Pancreas (tissue), 10 donors: ENCODE measurements at places on chromosomes 1 and 21. TPM values are rescaled to one million over a fixed set of nuclear protein-coding genes. Genes with fewer than 3 reads are reported as not detected.
A peak's percentile ranks its signal among the peaks of the same experiment; 100 is the strongest.

Gene KIRREL1
- 4.5 TPM for total RNA-seq

DNA sequence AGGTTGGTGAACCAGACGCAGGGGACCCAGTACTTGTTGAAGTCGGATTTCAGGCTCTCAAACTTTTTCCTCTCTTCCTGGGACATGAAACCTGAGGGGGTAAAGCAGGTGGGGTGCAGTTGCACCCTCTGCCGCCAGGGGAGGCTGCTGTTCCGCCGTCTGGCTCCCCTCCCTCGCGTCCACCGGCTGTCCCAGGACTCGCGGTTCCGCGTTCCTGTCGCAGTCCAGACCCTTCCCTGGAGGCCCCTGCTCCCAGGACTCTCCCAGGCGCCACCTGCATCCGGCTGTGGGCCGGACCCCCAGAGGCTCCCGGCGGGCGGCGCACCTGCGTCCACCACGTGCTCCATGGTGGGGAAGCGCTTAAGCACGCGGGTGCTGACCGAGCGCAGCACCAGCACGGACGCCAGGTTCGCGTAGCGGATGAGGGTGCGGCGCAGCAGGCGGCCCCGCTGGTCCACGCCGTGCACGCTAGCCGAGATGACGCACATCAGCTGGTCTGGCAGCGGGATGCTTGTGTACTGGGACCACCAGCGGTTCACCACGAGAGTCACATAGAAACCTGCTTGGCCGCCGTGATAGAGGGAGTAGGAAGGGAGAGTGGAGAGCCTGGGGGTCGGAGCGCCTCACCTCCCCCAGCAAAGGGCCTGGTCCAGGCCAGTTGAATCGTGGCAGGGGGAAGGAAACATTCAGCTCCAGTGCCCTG, 1.7 kb downstream of the BEST4 start:
- peak overlapping the region; percentile 43 for H3K27ac ChIP-seq
- no peaks in the 10 kb centered on the region for H3K27me3 ChIP-seq
- no peaks in the 10 kb centered on the region for H3K36me3 ChIP-seq
- peak overlapping the region; percentile 53 for H3K4me3 ChIP-seq
- no peaks in the 10 kb centered on the region for H3K4me1 ChIP-seq

DNA sequence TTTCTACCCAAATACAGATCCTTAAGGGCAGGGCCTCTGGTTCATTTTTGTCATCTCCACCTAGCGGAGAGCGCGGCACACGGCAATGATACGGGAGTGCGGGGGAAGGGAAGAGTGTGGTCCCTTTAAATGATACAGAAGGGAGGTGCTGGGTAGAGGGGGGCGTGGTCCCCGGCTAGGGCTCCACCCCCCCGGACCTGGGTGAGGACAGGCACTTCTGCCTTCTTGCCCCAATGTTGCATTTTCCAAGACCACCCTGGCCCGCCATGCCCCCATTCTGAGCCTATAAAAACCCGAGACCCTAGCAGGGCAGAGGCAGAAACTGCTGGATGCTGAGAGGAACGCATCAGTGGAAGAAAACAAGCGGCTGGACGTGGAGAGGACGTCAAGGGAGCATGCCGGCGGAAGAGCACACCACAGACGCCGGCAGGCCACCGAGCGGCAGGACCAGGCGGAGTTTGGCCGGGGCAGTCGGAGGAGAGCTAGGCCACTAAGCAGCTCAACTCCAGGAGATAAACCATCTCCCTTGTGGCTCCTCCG, 30.0 kb downstream of the LRRC3 start:
- no peaks in the 10 kb centered on the region for H3K4me1 ChIP-seq
- H3K27ac ChIP-seq, result no peak overlapping the region
- H3K36me3 ChIP-seq, result no peaks in the 10 kb centered on the region
- H3K27me3 ChIP-seq, result no peaks in the 10 kb centered on the region
- no peak overlapping the region for H3K4me3 ChIP-seq
- no peak for DNase-seq

Gene NHLH1
- not detected for total RNA-seq

- no peak for DNase-seq
- H3K27me3 ChIP-seq, result no peaks in the 10 kb centered on the region
- no peak overlapping the region for H3K4me3 ChIP-seq
- no peaks in the 10 kb centered on the region for H3K4me1 ChIP-seq
These were observed 255.4 kb downstream of the TNR start for GRCh38 chr1:175487956-175488355.

- no peak for DNase-seq
- H3K4me3 ChIP-seq, result no peak overlapping the region
- H3K27me3 ChIP-seq, result no peaks in the 10 kb centered on the region
These were observed 282.8 kb upstream of the PKN2 start for GRCh38 chr1:88401313-88401712.
